ENCODE measurements at places on chromosomes 13 and 19. TPM values are rescaled to one million over a fixed set of nuclear protein-coding genes. Genes with fewer than 3 reads are reported as not detected.

DNA sequence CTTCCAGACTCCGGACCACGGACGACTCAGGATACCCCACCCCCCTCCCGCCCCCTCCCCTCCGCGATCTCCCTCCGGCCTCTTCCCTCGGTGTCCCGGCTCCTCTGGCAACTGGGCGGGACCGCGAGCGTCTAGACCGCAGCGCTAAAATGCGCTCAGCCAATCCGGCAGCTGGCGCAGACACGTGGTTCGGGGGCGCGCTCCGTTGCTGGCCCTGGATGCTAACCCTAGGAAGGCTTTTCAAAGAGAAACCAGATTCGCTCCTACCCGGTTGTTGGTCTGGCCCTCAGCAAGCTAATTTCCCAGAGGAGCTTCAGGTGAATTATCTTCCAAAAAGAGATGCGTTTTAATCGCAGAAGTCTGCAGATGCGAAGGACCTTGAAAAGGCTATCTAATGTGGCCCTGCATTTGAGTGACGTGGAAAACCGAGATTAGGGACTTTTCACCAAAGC, at the start of gene DZIP1:
DZIP1 (minus strand) TSS at position 106 of the 452 bp plus-strand sequence. CDS start 2,677 bp downstream, outside the sequence.
- H3K27ac ChIP-seq = no peak within 1 kb of the TSS
- H3K4me3 ChIP-seq = peak within 1 kb of the TSS; percentile 75
- H3K27me3 ChIP-seq = peaks cover 47% of the 10 kb centered on the region
- H3K36me3 ChIP-seq = no peaks in the 10 kb centered on the region
- peaks cover 2% of the 10 kb centered on the region for H3K4me1 ChIP-seq

DNA sequence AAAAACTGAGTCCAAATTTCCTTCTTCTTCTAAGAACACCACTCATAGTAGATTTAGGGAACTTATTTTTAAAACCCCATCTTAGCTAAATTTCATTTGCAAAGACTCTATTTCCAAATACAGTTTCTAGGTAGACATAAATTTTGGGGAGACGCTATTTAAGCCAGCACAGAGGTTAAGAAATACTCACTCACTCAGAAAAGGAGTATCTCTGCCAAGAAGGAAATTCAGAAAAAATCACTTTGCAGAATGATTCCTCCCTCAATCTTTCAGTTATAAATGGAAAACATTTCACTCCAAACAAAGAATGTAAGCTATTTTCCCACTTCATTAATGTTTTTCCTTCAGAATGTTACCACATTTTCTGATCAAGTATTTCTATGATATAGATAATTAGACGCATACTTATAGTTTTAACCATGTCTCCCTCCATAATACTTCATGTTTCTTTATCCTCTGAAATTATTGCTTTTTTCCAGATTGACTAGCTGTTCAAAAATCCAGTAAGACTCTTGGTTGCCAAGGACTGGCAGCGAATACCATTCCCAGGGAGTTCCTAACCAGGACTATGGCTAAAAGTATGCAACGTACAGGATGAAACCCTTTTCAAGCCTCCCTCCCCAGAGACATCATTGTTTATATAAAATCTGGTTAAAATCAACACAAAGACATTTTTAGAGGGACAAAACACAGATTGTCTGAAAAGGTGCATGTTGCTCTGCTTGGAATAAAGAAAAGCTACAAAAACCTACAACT, 52.5 kb upstream of the RXFP2 start:
- H3K36me3 ChIP-seq = no peaks in the 10 kb centered on the region
- DNase-seq = no peak

GRCh38 chr13:26816881-26817280, 56.3 kb upstream of the GPR12 start:
- peaks cover 51% of the 10 kb centered on the region for H3K27me3 ChIP-seq
- H3K36me3 ChIP-seq = no peaks in the 10 kb centered on the region
- no peaks in the 10 kb centered on the region for H3K4me1 ChIP-seq
- H3K27ac ChIP-seq = no peak overlapping the region

DNA sequence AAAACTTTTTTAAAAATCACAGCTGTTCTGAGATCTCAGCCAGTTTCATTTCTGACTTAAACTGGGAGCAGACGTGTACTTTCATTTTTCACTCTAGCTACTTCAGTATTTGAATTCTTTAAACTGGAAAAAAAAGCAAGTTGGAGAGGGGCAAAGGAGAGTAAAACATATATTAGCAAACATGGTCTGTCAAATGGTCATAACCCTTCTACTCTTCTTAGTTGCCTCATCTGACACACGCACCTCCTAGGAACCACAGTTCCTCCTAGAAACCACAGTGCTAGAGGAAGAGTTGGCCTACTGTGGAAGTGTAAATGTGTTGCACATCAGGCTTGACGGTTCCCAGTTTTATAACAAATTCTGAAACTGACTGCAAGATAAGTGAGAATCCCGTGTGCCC, 47.2 kb downstream of the TM9SF2 start:
- H3K27me3 ChIP-seq = no peaks in the 10 kb centered on the region
- DNase-seq = no peak
- H3K27ac ChIP-seq = peak overlapping the region; percentile 91

- peak overlapping the region; percentile 98 for H3K4me3 ChIP-seq
- H3K27me3 ChIP-seq = peaks cover 9% of the 10 kb centered on the region
- peak overlapping the region; percentile 92 for H3K27ac ChIP-seq
- peaks cover 21% of the 10 kb centered on the region for H3K4me1 ChIP-seq
- H3K36me3 ChIP-seq = peaks cover under 1% of the 10 kb centered on the region
Measured at GRCh38 chr13:28719227-28720055, 671 bp upstream of the SLC46A3 start.

DNA sequence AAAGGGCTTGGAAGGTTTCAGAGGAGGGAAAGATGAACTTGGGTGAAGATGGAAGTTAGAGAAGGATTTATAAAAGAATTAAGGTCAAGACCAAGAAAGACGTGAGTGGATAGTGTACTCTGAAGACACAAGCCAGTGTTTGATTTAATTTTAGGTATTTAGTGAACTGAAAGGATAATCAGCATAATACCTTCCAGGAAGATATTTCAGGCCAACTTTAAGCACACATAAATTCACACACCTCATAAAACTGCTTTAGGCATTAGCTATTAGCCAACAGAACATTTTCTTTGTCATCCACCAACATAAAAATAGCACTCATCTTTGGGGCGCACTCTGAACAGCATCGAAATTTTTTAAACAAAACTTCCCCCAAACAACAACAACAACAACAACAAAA, 71.7 kb upstream of the CSNK1A1L start:
- H3K4me1 ChIP-seq = no peaks in the 10 kb centered on the region
- H3K36me3 ChIP-seq = no peaks in the 10 kb centered on the region
- peaks cover 8% of the 10 kb centered on the region for H3K27me3 ChIP-seq

The OR10H1 gene
- 0.07 TPM for total RNA-seq

The KLF5 gene
- total RNA-seq = 3.7 TPM

The PGLYRP2 gene
- total RNA-seq = not detected

All from T-helper 17 cell (primary cell).